ENCODE measurements at places on chromosomes 7 and 10.

DNA sequence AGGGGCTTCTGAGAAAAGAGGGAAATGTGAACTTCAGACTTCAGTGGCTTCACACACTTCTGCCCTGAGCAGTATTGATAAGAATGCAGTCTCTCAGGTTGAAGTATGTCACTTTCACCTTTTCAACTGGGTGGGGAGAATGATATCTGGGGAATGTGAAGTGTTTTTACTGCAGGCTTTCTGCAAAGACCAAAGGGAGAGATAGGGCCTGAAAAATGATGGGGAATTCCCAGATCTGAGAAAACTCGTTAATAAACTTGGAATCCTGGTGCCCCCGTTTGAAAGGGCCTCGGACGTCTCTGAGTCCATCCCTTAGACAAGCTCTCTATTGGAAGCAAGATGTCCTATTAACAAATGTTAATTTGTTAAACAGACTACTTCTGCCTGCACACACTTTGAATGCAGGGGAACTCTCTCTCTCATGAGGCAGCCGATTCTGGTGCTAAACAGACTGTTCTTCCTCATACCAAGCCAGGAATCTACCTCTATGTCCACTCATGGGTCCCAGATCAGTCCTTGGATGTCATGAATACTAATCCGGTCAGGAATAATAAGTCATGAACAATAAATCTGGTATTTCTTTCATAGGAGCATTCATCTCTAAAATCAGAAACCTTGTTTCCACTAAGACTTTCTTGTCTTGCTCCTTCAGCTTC, 193.6 kb downstream of the JCAD start:
- no peak for DNase-seq

DNA sequence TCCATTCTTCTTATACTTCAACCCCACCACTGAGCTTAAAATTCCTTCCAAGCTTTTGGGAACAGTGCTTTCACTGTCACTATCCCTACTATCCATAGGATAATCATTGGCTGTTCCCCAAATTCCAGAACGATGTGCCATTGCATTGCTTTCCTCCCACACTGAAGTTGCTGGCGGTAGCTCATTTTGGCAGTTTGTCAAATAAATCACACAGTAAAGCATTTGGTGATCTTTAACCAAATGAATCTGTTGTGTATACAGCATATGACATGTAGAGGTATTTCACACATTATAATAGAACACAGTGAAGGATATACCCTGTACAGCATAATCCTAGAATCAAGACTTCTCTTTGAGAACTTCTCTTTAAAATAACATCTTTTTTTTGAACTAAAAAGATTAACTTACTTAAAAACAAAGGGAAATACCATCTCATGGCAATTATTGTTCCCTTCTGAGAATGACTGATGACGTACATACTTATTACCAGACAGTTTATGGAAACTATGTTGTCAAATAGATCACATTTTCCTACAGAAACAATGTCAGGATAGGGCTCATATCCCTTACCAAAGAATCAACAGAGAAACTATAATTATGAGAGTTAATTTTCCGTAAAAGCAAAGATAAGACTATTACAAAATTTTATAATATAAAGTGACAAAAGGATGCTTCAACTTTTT, 93.6 kb downstream of the CTNNA3 start:
- no peak for DNase-seq

- no peak for DNase-seq
These were observed 15.3 kb downstream of the ECHDC3 start for GRCh38 chr10:11757454-11757820.

DNA sequence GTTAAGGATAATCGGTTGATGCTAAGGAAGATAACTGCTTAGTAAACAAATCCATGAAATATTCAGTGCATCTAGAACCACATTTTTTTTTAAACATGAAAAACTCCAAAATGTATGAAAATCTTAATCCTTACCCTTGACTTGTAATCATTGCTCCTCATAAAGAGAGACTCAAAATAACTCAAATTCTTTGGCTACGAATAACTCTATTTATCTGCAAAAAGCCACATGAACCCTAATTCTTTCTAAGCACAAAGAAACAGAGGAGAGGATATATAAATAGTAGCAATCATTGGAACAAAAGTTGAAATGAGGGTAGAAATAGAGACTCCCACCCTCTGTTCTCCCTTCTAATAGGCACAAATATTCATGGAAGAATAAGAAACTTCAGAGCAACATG, 40.2 kb downstream of the ANK3 start:
- no peak for DNase-seq

DNA sequence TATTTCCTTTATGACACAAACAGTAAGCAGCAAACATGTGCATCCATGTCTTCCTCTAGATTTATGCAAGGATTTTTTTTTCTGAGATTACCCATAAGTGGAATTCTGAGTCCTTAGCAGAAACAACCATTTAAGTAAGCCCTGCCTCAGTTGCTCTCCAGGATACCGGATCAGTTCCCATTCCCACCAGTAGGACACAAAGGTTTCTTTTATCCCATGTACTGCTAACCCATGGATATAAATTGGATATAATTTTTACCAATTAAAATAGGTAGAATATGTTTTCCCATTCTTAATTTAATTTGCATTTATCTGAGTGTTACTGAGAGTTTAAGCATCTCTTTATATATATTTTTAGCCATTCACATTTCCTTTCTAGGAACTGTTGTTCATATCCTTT, 280.9 kb downstream of the FGFR2 start:
- no peak for DNase-seq

GRCh38 chr7:51139796-51140195, 176.8 kb downstream of the COBL start:
- no peak for DNase-seq

GRCh38 chr10:129421399-129422010, 45.5 kb upstream of the MGMT start:
- no peak for DNase-seq

DNA sequence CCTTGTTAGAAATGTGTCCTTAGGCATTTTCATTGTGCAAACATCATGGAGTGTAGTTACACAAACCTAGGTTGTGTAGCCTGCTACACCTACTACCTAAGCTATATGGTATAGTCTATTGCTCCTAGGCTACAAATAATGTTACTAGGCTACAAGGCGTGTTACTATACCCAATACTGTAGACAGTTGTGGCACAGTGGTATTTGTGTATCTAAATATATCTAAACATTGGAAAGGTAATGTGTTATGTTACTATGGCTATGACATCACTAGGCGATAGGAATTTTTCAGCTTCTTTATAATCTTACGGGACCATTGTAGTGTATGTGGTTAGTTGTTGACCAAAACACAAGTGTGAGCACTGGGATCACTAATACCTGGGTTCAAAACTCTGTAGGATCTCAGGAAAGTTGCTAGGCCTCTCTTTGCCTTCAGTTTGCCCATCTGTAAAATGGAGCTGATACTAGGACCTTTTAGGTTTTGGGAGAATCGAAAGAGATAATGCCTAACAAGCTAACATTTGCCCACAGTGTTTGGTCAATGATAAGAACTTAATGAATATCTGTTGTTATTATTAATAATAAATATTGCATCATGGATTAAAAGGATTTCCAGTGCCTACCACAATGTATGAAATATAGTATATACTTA, 2.7 kb downstream of the BICC1 start:
- no peak for DNase-seq

GRCh38 chr7:147276783-147277370, 1160.3 kb downstream of the CNTNAP2 start:
- DNase-seq: no peak

DNA sequence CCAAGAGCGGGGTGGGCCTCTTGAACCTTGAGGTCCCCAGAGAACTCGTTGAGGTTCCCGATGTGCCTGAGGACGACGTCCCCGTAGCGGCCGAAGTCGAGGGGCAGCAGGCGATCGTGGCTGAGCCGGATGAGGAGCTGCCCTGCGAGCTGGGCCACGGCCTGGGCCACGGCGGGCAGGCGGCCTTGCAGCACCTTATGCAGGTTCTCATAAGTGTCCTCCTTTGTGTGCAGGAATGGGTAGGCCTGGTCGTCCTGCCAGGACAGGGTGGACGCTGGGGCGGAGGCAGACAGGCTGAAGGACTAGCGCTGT, 14.2 kb downstream of the TFR2 start:
- no peak for DNase-seq

GRCh38 chr7:105388356-105389087, at the start of gene SRPK2:
SRPK2 (minus strand) TSS chr7:105388921.
- DNase-seq: peak; percentile 84

DNA sequence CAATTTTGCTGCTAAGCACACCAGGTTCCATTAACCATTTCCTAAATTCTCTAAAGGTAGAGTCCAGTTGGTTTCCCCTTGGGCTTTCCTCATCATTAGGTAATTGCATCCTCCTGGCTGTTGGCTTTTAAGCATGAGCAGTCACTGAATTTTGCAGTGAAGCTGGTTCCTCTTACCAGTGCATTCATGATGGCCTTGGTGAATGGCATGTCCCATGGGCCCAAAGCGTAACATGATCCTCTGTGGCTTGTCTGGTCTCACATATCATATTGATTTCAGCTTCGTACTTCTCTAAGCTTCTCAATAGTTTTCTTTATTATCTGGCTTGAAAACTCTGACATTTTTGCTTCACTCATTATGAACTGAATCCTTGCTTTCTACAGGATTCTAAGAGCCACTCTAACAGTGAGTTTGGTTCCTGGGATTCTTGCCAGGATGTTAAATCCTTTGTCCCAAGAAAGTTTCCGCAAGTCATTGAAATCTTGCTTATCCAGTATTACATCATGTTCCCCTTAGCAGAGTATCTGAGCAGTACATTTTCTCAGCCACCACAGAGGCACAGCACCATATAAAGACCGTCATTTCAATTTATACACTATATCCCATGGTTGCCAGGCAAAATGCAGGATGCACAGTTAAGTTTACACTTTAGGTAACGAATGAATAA, 134.2 kb downstream of the PTN start:
- no peak for DNase-seq

DNA sequence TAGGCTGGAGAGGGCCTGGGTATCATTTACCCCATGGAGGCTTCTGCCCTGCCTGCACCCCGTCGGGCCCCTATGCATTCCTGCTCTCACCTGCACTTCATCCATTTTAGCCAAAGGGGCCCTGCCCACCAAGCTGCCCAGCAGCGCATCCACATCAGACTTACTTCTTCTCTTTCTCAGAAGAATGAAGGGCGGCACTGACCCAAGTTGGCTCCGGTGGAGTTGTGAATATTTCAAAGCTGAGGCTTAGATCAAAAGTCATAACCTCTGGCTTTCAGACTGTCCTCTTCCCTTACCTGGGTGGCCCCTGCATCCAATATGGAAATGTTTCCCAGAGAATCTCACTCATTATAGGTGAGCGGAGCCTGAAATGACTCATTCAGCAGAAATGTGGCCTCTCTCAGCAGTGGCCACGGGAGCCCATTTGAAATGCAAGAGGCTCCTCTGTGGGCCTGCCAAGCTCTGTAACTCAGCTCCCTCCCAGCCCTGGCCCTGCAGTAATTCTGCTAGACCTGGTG, 117.6 kb upstream of the TCF7L2 start:
- no peak for DNase-seq

DNA sequence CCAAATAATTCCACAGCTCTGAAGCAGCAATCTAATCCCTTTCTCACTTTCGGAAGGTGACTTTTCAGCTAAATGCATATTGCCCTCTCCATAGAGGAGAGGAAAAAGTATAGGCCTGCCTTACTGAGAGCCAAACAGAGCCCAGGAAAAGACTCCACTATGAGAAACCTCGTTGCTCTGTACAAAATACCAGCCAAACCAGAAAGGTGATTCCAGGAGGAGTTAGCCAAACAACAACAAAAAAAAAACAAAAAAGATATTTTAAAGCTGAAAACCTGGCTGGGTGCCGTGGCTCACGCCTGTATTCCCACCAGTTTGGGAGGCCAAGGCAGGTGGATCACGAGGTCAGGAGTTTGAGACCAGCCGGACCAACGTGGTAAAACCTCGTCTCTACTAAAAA, 70.5 kb downstream of the HOXA1 start:
- DNase-seq: no peak

- DNase-seq: peak; percentile 85
These were observed 8.3 kb downstream of the PCBD1 start for GRCh38 chr10:70880077-70880534.

GRCh38 chr10:70232155-70232858, 922 bp downstream of the PPA1 start:
- peak; percentile 72 for DNase-seq

- peak; percentile 48 for DNase-seq
These were observed 169.7 kb downstream of the NRF1 start for GRCh38 chr7:129780974-129781927.

- no peak for DNase-seq
These were observed 211.2 kb downstream of the C7orf25 start for GRCh38 chr7:42700406-42701327.

- DNase-seq: peak; percentile 42
These were observed 35.0 kb upstream of the ZNF32 start for GRCh38 chr10:43683451-43684291.

DNA sequence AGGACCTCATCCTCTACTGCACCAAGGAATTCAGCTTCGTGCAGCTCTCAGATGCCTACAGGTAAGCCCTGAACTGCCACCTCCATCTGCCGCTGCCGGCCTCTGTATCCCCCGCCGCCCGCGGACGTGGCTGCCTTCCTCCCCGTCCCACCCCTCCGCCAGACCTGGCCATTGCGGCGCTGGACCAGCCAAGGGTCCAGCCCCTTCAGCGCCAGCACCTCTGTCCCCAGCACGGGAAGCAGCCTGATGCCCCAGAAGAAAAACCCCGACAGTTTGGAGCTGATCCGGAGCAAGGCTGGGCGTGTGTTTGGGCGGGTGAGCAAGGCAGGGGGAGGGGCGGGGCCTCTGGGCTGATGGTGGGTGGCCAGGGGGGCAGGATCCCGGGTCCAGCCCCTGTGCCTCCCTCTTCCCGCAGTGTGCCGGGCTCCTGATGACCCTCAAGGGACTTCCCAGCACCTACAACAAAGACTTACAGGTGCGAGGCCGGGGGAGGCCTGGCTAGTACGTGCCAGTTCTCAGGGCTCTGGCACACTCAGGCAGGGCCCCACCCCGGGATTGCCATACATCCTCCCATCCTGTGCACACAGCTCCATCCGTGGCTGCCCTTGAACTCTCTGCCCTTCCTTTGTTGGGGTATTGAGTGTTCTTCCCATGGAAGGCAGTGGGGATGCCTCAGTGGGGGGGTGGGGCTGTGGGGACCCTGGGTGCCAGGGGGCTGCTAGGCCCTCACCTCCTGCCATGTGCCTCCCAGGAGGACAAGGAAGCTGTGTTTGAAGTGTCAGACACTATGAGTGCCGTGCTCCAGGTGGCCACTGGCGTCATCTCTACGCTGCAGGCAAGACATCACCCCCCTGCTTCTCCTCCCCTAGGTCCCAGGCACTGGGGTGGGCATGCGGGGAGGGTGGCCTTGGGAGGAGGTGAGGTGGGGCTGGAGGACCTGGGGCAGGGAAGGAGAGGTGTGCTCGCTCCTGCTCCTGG, 13.5 kb downstream of the ASL start:
- no peak for DNase-seq

All from activated CD4-positive, alpha-beta memory T cell treated with anti-CD3 and anti-CD28 coated beads for 36 hours (primary cell).